ENCODE measurements at places on chromosomes 11 and 22.
A peak's percentile ranks its signal among the peaks of the same experiment; 100 is the strongest.

GRCh38 chr11:46345881-46346484 lies 1.3 kb upstream of the DGKZ start:
- H3K36me3 ChIP-seq = no peaks in the 10 kb centered on the region
- no peak overlapping the region for H3K27ac ChIP-seq
- H3K4me3 ChIP-seq = peak overlapping the region; percentile 84
- peaks cover 33% of the 10 kb centered on the region for H3K4me1 ChIP-seq
- peaks cover 6% of the 10 kb centered on the region for H3K27me3 ChIP-seq
- no peak for DNase-seq

DNA sequence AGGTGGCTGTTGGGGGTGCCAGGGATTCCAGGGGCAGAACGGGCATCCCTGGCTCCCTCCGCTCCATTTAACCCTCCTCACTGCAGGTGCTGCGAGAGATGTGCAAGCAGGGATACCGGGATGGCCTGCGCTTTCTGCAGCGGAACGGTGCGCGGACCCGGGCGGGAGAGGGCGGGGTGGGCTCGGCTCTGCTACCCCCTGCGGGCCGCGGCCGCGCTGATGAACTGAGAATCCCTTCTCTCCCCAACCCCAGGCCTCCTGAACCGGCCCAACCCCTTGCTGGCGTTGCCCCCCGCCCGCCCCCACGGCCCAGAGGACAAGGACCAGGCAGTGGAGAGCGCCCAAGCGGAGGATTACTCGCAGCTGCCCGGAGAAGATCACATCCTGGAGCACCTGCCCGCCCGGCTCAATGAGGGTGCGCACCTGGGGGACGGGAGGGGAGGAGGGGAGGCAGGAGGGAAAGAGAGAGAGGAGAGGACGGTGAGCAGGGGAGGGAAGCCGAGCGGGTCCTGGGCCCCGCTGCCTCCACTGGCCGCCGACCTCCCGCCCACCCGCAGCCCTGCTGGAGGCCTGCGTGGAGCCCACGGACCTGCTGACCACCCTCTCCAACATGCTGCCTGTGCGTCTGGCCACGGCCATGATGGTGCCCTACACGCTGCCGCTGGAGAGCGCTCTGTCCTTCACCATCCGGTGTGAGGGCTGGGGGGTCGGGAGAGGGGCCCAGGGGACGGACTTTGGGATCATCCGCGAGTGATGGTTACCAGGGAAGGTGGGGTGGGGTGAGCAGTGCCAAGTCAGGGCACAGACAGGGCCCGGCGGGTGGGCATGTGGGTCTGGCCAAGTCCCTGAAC lies 4.1 kb upstream of the CRACR2B start:
- H3K36me3 ChIP-seq = peaks cover 12% of the 10 kb centered on the region
- H3K4me3 ChIP-seq = no peak overlapping the region
- H3K27ac ChIP-seq = no peak overlapping the region
- H3K4me1 ChIP-seq = peaks cover 41% of the 10 kb centered on the region
- H3K27me3 ChIP-seq = peaks cover 14% of the 10 kb centered on the region
- DNase-seq = no peak

- peaks cover 19% of the 10 kb centered on the region for H3K27me3 ChIP-seq
- H3K4me3 ChIP-seq = peak overlapping the region; percentile 92
- peak; percentile 4 for DNase-seq
- H3K4me1 ChIP-seq = peaks cover 16% of the 10 kb centered on the region
- H3K36me3 ChIP-seq = no peaks in the 10 kb centered on the region
- H3K27ac ChIP-seq = peak overlapping the region; percentile 28
These were observed 320 bp downstream of the CLTCL1 start for GRCh38 chr22:19291218-19291579.

GRCh38 chr22:36860821-36861659 lies at the start of gene NCF4:
NCF4 (plus strand) TSS chr22:36861006; CDS start chr22:36861172, 166 bp downstream.
- peak within 1 kb of the TSS; percentile 68 for H3K4me3 ChIP-seq
- no peaks in the 10 kb centered on the region for H3K27me3 ChIP-seq
- peak; percentile 97 for DNase-seq
- H3K27ac ChIP-seq = peak within 1 kb of the TSS; percentile 98
- peaks cover 22% of the 10 kb centered on the region for H3K36me3 ChIP-seq

GRCh38 chr11:120539667-120540369 lies 28.3 kb downstream of the GRIK4 start:
- H3K27ac ChIP-seq = no peak overlapping the region
- no peak overlapping the region for H3K4me3 ChIP-seq
- H3K4me1 ChIP-seq = peaks cover 19% of the 10 kb centered on the region
- H3K27me3 ChIP-seq = peaks cover 10% of the 10 kb centered on the region
- DNase-seq = no peak

DNA sequence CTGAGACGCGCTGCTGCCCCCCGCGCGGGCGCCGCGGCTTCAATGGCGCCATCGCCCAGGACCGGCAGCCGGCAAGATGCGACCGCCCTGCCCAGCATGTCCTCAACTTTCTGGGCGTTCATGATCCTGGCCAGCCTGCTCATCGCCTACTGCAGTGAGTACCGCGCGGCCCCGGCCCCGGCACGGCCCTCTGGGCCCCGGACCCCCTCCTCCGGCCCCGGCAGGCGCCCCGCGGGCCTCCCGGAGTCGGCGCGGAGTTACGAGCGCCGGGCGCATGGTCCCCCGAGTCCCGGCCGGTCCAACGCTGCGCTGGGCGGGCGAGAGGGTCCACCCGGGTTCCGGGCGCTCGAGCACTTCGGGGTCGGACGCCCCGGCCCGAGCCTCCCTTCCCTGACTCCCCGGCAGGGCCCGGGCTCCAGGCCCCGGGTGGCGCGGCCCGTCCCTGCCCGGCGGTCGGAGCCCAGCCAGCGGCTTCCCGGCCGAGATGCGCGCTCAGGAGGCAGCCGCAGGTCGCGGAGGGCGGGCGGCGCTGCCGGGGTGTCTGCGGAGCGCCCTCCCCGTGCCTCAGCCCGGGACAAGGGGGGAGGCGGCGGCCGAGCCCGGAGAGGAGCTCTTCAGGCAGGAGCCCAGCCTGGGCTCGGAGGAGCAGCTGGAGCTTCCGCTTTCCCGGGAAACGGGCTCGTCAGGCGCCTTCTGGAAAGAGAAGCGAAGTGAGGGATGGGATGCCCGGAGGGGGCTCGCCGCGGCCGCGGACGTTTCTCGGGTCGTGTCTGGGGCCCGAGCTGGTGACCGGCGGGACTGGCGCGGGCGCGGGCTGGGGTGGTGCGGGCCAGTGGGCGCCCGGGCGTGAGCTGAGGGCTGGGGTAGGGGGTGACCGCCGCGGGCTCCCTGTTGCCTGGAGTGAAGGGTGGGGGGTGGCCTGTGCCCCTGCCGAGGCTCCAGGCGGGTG lies 1337.8 kb downstream of the BRD1 start:
- no peaks in the 10 kb centered on the region for H3K36me3 ChIP-seq
- no peak overlapping the region for H3K27ac ChIP-seq
- DNase-seq = no peak
- peaks cover 81% of the 10 kb centered on the region for H3K27me3 ChIP-seq

GRCh38 chr11:5489576-5490357 lies 1.3 kb downstream of the OR52D1 start:
- H3K27ac ChIP-seq = no peak overlapping the region
- no peaks in the 10 kb centered on the region for H3K36me3 ChIP-seq
- no peak for DNase-seq
- H3K4me3 ChIP-seq = no peak overlapping the region

DNA sequence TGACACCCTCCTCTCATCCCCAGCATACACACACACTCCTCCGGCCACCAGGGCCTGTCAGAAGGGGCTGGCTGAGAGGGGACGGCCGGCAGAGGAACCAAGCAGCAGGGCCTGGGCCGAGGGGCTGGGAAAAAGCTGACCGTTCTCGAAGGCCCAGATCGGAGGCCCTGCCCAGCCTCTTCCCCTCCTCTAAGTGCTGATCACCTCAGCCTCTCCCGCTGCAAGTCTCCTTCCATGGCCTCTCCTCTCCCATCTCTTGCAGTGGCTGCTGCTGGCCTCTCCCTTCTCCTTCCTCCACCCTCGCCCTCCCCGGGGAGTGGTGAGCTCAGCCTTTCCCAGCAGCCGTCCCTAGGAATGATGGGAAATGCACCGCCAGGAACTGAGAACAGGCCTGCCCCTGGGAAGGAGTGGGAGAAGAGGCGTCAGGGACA lies 39.6 kb downstream of the ARRB1 start:
- no peak overlapping the region for H3K27ac ChIP-seq
- no peak overlapping the region for H3K4me3 ChIP-seq
- no peak for DNase-seq
- H3K36me3 ChIP-seq = peaks cover 3% of the 10 kb centered on the region

DNA sequence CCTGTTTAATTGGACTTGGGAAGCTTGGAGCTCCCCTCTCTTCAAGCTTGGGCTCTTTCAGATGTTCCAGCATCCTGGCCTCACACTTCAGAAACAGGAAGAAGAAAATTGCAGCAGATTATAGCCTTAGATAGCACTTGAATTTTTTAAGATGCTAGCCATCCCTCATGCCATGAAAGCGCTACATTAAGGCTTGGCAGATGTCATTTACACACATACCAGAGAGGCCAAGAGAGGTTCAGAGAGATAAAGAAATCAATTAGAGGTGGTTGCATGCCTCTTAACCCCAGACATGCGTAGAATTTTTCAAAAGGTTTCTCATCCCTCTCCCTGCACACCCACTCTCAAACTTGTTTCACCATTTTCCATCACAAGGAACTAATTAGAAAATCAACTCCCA lies 31.9 kb upstream of the DBX1 start:
- H3K27ac ChIP-seq = no peak overlapping the region
- no peak for DNase-seq
- no peak overlapping the region for H3K4me3 ChIP-seq
- peaks cover 24% of the 10 kb centered on the region for H3K27me3 ChIP-seq
- H3K4me1 ChIP-seq = no peaks in the 10 kb centered on the region

DNA sequence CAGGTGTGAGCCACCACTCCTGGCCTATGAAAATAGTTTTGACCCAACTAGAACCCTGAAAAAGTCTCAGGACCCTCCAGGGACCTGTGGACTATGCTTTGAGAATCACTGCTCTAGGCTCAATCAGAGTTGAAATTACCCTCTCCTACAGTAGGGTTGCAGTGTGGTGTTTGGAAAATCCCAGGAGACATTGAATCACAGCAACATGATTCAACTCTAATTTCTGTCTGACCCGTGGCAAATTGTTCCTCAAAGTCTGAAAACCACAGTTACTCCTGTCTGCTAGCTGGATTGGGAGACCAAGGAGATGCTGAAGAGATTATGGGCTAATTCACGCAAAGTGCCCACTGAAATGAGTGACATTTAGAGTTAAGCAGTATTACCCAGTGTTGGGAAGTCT lies 5.4 kb upstream of the MTMR3 start:
- H3K27me3 ChIP-seq = no peaks in the 10 kb centered on the region
- peaks cover 10% of the 10 kb centered on the region for H3K4me1 ChIP-seq
- DNase-seq = no peak
- no peak overlapping the region for H3K27ac ChIP-seq
- no peak overlapping the region for H3K4me3 ChIP-seq

- peak overlapping the region; percentile 17 for H3K27ac ChIP-seq
- no peaks in the 10 kb centered on the region for H3K27me3 ChIP-seq
- peaks cover 46% of the 10 kb centered on the region for H3K4me1 ChIP-seq
These were observed 311.8 kb downstream of the SBF2 start for GRCh38 chr11:9982127-9982795.

GRCh38 chr11:1119604-1120146 lies 38.1 kb upstream of the MUC5AC start:
- no peaks in the 10 kb centered on the region for H3K27me3 ChIP-seq
- no peak overlapping the region for H3K4me3 ChIP-seq
- H3K27ac ChIP-seq = no peak overlapping the region

DNA sequence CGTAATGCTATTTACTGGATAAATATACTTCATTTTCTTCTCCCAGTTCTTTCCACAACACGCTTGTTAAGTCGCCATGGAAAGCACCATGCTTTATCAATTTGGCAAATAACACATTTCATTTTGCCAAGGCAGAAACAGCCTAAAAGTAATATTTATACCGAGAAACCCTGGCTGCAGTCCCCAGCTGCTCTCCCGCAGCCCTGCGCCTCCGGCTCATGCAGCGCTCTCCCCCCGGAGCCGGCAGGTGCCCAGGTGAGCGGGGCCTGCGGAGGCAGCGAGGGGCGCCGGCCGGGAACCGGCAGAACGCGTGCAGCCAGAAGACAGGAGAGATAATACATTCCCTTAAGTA lies 681 bp upstream of the ARHGEF12 start:
- peaks cover 16% of the 10 kb centered on the region for H3K4me1 ChIP-seq
- H3K27ac ChIP-seq = peak overlapping the region; percentile 20
- H3K27me3 ChIP-seq = peaks cover 48% of the 10 kb centered on the region
- peak overlapping the region; percentile 66 for H3K4me3 ChIP-seq
- DNase-seq = no peak

GRCh38 chr22:44816141-44816540 lies 63.8 kb downstream of the ARHGAP8 start:
- H3K36me3 ChIP-seq = no peaks in the 10 kb centered on the region
- H3K4me1 ChIP-seq = no peaks in the 10 kb centered on the region
- H3K27ac ChIP-seq = no peak overlapping the region
- peaks cover 12% of the 10 kb centered on the region for H3K27me3 ChIP-seq

DNA sequence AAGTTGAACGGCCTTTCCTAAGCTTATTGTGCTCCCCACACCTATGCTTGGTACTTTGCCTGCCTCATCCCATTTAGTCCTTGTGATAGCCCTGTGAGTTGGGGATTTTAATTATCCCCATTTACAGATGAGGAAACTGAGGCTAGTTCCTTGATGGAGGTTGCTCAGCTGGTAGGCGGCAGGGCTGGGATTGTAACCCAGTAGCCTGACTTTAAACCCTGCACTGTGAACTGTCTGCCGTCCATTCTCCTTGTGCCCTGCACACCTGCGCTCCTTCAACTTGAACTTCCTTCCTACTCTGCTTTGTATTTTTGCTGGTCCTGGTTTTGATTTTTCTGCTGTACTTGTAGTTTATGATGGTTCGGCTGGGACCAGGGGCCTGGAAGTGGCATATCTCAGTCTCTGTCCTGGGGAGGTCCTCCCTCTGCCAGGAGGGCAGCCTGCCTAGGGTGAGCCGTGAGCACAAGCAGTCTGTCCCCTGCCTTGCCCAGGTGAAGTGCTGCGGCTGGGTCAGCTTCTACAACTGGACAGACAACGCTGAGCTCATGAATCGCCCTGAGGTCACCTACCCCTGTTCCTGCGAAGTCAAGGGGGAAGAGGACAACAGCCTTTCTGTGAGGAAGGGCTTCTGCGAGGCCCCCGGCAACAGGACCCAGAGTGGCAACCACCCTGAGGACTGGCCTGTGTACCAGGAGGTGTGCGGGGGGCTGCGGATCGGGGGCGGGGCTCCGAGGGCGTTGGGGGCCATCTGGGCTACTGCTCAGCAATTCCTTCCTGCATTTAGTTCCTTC lies 52.4 kb downstream of the CD82 start:
- H3K4me1 ChIP-seq = peaks cover 76% of the 10 kb centered on the region
- DNase-seq = peak; percentile 0

GRCh38 chr11:34647131-34647530 lies 26.2 kb downstream of the EHF start:
- H3K27me3 ChIP-seq = peaks cover 22% of the 10 kb centered on the region
- no peak overlapping the region for H3K4me3 ChIP-seq
- DNase-seq = no peak
- peaks cover 15% of the 10 kb centered on the region for H3K4me1 ChIP-seq
